ENCODE measurements at places on chromosomes 7 and 10. TPM values are rescaled to one million over a fixed set of nuclear protein-coding genes. Genes with fewer than 3 reads are reported as not detected.
A peak's percentile ranks its signal among the peaks of the same experiment; 100 is the strongest.

DNA sequence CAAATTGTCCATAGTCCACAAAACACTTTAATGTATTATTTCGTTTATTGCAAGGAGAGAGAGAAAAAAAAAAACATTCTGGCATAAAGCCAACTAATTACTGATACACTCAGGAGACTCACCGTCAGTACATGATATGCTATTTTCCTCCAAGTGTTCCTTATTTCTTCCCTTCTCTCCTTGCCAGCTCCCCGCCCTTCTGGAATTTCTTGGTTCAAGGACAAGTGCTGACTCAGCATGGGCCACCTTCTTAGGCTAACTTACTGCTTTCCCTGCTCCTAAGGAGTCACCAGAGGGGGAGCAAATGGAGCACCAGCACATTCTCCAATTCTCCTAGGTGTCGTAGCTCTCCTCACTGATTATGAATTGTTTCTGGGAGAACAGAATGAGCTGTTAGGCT lies 133.8 kb upstream of the HDAC9 start:
- peak; percentile 85 for DNase-seq

DNA sequence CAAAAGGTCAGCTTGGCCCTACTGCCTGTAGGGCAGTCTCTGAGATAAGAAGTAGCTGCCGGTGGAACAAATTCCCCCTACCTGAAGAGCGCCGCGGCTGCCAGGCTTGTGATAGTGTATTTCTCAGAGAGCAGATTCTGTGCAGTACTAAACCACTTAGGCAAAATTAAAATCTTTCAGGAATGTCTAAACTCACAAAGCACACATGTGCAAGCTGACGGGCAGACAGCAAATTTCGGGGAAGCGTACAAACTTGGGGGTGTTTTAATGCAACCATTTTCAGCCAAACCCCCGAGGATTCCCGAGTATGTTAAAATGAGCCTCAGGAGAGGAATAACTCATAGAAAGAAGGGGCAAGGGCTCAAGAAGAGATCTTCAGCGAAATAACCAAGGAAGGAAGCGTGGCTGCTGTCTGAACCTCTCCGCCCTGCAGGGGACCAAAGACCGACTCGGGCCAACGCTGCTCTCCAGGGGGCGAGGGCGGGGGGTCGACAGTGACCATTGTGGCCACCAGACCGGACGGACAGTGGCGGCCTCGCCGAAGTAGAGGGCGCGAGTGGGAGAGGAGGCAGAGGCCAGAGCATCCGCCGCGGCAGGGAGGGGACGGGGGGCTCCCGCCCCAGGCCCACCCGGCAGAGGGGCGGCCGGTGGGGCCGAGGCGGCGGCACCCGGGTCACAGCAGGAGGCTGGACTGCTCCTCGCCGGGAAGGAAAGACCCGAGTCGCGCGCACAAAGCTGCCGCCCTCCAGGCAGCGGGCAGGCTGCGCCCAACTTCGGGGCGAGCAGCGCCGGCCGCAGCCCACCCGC lies 819 bp downstream of the HYCC1 start:
- peak; percentile 35 for DNase-seq

DNA sequence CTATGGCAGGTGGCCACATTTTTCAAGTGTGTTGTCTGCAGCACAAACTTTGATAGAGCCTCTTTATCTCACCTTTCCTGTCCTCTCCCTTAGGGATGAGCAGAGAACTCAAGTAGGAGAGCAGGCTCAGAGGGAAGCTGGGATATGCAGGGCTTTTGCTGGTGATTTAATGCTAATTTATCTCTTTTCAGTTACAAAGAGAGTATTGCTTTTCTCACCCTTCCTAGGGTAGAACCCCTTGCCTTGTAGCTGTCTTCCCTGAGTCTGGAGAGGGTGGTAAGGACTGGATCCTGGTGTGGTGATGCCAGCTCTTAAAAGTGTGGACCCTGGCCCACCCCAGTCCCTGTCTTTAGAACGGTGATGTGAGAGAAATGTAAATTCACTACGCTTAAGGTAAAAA lies 1061.4 kb downstream of the TYW1 start:
- no peak for DNase-seq

DNA sequence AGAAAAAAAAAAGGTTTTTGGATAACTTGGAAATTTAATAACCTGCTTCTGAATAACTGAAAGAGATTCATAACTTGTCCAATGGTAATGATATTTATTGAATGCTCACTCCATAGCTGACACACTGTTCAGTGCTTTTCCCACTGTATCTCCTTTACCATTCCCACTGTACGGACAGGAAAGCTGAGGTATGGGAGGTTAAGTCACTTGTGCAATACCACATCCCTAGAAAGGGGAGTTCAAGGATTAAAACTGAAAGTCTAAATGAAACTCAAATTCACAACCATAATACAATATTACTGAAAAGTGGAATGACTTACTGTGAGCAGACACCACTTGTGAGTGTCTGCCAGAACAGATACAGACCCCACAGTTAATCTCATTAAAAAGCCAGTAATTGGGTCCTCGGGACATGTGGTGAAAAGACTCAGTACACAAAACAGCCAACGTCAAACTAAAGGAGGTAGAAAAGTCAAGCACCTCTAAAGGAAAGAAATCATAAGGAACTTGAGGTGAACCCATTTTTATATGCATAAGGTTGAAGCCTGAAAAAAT lies 13.8 kb upstream of the RHOBTB1 start:
- DNase-seq, result no peak

DNA sequence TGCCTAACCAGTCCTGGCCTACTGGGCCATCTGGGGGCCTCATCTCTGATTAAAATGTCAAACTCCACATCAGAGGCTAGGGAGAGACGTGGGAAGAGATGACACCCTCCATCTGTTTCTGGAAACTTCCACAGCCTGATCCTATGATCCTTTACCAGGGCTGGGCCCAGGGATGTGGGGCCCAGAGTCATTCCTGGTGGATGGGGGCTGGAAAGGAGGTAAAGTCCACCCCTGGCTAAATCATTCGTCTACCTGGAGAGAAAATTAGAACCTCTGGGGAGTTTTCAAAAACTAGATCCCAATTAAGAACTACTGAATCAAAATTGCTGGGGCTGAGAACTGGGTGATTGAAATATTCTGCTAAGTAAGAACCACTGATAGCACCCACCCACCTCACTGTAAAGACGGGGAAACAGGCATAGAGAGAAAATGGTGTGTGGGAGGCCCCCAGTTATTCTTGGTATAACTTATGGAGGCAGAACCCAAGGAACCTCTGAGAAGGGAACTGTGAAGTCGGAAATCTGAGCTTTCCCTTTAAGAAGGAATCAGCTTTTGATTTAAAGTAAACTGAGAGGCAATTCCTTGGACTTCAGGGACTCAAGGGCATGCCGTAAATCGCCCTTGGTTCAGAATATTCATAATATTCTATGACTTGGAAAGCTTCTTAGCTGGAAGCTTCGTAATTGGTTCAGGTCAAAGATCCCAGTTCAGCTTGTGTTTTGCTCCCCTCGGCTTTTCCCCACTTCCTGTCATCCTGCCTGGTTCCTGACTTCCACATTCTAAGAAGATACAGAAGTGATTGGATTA lies 53.1 kb downstream of the PRKAG2 start:
- no peak for DNase-seq

- DNase-seq, result no peak
Measured at GRCh38 chr10:104325436-104326435, 12.5 kb downstream of the ITPRIP start.

DNA sequence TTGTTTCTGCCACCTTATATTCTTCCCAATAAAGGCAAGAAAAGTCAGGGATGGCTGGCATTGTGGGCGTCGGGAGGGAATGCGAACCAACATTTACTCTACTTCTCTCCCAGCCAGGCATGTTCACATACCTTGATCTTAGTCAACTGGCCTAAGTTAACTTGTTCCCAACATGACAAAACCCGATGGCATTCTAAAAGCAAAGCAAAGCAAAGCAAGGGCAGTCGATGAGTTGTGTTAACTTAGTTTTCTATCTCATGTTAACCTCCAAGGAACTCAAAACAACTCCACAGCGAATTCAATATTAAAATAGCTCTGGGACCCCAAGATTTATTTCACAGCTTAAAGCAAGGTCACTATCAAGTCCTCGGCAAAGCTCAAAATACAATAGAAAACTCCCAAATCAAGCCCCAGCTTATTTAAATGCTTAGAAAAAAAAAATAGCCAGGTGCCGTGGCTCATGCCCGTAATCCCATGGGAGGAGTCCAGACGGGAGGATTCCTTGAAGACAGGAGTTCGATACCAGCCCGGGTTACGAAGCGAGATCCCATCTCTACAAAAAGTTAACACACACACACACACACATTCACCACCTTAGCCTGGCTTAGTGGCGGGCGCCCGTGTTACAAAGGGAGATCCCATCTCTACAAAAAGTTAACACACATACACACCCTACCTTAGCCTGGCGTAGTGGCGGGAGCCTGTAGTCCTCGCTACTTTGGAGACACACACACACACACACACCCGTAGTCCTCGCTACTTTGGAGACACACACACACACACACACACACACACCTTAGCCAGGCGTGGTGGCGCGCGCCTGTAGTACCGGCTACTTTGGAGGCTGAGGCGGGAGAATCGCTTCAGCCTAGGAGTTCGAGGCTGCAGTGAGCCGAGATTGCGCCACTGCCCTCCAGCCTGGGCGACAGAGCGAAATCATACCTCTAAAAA lies 901 bp upstream of the CCNY start:
- peak; percentile 22 for DNase-seq

DNA sequence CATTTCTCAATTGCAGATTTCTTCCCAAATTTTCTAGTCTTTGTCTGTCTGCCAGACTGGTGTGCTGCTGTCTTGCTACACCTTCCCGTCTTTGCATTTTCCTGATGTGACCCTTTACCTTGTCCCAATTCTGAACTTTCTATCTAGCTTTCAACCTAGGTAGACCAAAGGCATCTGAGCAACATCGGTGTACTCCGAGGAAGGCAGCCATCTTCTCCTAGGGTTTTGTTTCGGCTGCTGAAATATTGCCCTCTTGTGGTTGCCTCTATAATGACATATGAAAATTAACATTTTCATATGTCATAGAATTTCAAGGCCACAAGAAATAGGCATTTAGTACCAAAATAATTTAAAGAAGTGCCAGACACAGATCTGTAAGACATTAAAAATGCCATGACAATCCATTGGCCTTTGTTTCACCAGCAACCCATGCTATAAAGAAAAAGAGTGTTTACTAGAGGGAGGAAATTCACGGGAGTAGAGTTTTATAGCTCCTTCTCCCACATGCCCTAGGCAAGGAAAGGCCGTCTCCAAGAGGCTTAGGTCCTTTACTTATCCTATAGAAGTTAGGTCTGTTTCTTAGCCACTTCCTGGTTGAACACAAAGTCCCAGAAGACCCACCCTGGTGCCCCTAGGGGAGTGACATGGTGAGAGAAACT lies 23.4 kb downstream of the OR9A2 start:
- DNase-seq, result peak; percentile 40

DNA sequence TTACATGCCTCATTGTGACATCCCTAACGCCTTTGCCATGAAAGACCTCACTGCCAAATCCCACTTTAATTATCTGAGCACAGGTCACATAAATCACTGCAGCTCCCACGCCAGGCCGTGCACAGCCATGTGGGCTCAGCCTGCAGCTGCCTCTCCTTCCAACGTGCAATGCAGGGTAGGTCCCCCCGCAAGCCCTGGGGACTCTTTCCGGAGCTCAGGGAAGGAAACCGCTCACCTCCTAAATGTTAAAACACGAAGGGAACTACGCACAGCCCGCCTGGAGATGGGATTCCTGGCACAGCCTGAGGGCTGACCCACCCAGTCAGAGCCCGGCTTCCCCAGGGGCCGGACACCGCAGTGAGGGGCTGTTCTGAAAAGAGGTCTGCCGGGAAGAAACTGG lies 128.0 kb downstream of the MAD1L1 start:
- DNase-seq, result no peak

DNA sequence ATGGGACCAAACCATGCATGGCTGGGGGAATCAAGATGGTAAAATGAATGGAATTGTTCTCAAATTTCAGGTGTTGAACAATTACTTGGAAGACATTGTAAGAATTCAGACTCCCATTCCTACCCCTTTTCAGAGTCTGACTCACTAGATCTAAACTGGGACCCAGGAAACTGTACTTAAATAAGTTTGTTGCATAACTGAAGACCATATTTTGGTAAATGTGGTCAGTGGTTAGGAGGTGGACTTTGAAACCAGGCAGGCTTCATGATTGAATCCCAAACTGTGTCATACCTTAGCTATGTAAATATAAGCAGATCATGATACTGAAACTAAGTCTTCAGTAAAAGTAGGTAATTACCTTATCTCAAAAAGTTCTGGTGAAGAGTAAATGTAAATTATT lies 41.7 kb downstream of the ZWINT start:
- DNase-seq, result no peak

GRCh38 chr10:24393201-24393600 lies 184.3 kb downstream of the KIAA1217 start:
- no peak for DNase-seq

DNA sequence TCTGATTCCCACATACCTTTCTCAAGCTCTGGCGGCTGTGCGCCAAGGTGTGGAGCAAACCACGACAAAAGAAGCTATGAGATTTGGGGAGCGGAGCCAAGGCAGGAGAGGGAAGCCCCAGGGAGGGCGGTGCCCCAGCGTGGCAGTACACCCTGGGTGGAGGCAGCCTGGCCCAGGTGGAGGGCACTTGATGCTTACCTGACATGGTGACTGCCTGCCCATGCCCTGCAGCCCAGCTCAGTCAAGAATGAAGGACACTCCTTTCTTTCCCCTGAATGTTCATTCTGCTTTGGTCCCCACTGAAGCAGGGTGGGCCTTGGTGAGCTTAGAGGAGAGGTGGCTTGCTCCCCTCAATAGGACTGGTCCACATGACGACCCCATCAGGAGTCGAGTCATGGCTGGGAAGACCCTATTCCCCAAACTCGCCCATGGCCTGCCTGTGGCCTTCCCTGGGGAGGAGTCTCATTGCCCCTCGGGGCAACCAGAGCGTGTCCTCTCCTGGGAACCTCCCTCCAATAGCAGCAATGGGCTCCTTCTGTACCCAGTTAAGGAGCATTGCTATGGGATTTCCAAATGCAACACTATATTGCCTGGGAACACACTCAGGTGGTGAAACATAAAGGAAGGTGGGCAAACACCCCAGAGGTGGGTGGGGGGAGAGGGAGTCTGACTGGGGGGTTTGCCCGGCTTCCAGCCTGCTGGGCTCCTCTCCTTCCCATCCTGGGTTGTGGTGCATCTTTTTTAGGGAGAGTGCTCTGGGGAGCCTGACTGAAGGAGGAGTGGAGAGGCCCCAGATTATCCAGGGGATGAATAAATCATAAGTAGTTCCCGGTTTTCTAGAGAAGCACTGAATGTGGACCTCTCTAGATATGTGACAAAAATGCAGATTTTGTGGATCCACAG lies 22.7 kb downstream of the RAMP3 start:
- DNase-seq, result no peak

- DNase-seq, result no peak
Measured at GRCh38 chr10:55460008-55460407, 659.0 kb upstream of the PCDH15 start.

DNA sequence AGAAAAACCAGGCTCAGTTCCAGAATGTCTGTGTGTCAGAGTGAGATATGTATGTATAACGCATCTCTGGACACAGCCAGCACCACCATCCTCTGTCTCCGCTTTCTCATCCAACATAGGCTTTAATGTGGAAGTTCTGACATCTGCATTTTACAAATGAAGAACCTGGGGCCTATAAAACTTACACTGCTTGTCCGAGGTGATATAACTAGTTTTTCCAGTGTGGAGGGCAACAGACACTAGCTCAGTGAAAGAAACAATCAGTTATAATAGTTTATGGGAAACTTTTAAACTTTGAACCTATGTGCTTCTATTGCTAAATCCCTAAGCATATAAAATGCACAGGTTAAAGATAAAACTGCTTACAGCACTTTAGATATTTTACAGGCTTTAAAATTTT lies 208.7 kb downstream of the CRPPA start:
- DNase-seq, result no peak

The AKR1D1 gene
- total RNA-seq, result 1.3 TPM

The TNS3 gene
- 60.0 TPM for total RNA-seq
